ENCODE measurements at places on chromosomes 4 and X.

DNA sequence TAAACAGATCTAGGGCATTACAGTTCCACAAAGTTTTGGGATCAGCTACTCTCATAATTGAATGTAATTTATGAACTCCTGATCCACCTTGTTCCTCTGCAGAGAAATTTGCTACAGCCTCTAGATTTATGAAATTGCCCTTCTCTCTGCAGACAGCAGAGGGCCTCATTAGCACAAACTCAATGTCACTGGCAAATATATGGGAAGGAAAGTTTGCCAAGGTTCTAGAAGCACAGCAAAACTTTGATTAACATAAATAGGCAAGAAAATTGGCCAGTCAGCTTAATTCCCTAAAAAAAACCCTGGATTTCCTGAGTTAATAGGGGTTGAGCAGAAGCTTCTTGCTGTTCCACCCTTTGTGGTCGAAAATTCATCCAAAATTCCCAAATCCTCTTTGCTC lies 31.5 kb downstream of the PRPS1 start:
- peak; percentile 60 for DNase-seq

DNA sequence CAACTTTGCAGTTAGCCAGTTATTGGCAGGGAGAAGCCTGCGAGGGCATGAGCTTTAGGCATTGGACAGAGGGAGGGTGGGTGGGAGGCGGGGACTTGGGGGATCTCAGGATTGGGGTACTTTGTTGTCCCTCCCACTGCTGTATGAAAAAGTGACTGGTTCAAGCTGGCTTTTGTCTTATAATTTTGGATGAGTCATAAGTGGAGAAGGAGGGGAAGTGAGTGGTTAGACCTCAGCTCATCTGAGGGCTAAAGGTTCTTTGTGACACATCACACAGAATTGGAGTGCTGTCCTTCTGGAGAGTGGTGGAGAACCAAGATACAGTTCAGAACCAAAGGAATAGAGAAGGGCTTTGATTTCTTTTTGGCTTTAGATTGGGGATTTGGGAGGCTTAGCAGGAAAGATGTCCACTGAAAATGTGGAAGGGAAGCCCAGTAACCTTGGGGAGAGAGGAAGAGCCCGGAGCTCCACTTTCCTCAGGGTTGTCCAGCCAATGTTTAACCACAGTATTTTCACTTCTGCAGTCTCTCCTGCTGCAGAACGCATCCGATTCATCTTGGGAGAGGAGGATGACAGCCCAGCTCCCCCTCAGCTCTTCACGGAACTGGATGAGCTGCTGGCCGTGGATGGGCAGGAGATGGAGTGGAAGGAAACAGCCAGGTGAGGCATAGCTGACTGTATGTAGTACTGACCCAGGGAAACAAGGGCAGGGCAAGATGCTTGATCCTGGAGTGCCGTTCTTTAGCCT lies at the start of gene SLC4A4:
SLC4A4 (plus strand) TSS at position 175 of the 748 bp plus-strand sequence.
- DNase-seq: peak; percentile 17

DNA sequence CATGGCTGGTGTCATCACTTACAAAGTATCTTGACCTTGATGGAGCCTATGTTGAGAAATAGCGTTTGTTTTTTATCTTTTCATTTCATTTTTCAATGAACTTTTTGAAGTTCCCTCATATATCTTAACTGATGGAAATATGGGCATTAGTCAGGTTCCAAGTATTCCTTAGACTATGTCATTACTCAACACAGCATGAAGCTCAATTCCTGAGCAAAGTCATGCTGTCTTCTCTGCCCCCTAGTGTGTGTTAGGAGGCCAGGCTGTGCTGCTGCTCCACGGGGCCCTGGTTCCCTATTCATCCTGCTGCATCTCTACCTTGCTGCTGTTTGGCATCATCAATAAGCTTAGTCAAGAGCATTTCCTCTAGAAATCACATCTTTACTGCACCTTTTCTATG lies 40.9 kb downstream of the GPR143 start:
- DNase-seq: no peak

- DNase-seq: no peak
These were observed 99.8 kb downstream of the AFAP1 start for GRCh38 chr4:7839856-7840255.

- DNase-seq: peak; percentile 9
These were observed 64.9 kb downstream of the N4BP2 start for GRCh38 chr4:40121515-40121914.

DNA sequence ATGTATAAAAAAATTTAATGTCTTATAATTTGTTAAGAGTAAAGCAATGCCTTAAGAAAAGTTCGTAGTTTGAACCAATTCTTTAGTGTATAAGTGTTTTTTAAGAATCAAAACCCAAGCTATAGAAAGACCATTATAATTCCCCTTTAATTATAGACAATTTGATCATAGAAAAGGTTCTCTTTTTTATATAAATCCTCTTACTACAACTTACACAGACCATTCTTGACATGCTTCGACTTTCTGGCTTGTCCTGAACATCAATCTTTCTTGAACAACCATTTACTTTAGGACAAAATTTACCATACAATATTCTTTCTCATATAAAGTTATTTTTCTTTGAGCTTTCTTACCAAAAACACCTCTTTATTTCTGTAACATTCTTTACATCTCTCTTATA lies 330.5 kb upstream of the SPANXN1 start:
- no peak for DNase-seq

DNA sequence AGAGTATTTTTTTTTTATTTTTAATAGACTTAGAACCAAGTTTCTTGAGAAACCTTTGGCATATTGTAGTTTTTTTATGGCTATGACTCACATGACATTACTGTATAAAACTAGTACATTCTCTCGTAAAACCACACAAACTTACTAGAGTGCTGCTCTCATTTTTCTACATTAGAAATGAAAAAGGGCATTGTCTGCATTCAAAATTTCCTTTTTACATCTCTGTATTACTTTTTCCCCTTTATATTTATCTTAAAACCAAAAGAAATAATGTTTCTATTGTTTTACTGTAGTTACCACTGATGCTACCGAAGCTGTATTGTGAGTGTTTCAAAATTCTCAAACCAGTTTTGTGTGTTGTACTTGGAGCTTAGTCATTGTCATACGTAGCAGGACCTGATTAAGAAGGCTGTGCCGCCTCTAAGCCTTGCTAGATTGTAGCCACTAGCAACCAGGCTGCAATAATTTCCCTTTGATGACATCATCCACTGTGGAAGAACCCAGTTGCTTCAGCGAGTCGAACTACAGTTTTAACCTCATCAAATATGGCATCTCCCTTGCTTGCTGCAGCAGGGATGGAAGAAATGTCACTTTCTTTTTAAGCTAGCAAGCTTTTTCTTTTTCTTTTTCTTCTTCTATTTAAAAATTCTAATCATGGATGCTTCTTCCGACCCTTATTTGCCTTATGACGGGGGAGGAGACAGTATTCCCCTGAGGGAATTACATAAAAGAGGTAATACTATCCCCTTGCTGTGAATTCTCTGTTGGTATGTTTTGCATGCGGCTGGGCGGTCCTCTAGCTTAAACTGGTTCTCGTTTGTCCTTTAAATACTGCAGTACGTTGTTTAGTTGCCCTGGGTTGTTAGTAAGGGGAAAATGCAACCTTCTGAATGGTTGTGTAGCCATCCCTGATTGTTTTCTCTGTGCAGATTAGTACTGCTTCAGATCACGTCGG lies 39.6 kb downstream of the CLCN3 start:
- peak; percentile 59 for DNase-seq

DNA sequence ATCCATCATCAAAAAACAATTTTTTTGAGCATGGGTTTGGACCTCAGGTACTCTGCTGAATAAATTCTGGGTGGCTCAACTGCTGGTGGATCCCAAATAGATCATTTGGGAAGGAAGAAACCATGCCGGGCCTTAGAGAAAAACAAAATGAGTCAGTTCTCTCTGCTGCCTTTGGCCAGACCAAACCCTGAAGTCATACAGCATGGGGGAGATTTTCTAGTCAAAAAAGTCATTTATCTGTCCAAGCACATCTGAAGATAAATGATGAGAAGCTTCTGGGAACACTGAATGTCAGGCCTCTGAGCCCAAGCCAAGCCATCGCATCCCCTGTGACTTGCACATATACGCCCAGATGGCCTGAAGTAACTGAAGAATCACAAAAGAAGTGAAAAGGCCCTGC lies 261.4 kb downstream of the DHX15 start:
- no peak for DNase-seq

GRCh38 chrX:119817130-119817690 lies 25.8 kb upstream of the RPL39 start:
- no peak for DNase-seq

DNA sequence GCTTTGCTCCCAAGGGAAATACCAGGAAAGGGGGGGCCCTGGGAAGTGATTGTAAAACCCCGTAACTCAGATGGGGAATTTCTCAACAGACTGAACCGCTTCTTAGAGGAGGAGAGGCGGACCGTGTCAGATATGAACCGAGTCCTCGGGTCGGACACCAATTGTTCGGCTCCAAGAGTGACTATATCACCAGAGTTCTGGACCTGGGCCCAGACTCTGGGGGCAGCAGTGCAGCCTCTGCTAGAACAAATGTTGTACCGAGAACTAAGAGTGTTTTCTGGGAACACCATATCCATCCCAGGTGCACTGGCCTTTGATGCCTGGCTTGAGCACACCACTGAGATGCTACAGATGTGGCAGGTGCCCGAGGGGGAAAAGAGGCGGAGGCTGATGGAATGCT lies 1.0 kb downstream of the PNMA3 start:
- DNase-seq: no peak

GRCh38 chr4:85659610-85660218 lies 184.8 kb downstream of the ARHGAP24 start:
- DNase-seq: no peak

- no peak for DNase-seq
These were observed 142.2 kb downstream of the SOWAHB start for GRCh38 chr4:76755756-76756155.

DNA sequence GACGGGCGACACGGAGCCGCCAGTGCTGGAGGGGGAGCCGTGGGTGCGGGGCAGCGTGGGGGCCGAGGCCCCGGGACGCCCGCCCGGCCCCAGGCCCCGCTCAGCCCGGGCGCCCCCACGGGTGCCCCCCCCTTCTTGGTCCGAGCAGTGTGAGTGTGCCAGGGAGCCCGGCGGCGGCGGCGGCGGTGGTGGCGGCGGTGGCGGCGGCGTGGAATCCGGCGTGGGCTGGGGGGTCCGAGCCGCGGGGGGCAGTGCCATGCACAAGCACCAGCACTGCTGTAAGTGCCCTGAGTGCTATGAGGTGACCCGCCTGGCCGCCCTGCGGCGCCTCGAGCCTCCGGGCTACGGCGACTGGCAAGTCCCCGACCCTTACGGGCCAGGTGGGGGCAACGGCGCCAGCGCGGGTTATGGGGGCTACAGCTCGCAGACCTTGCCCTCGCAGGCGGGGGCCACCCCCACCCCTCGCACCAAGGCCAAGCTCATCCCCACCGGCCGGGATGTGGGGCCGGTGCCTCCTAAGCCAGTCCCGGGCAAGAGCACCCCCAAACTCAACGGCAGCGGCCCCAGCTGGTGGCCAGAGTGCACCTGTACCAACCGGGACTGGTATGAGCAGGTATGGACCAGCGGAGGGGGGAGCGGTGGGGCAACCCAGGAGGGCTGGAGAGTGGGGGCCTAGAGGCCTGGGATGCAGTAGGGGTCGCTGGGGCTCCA lies 466 bp downstream of the DLG3 start:
- no peak for DNase-seq

GRCh38 chr4:84189144-84189543 lies 309.9 kb downstream of the NKX6-1 start:
- DNase-seq: no peak

DNA sequence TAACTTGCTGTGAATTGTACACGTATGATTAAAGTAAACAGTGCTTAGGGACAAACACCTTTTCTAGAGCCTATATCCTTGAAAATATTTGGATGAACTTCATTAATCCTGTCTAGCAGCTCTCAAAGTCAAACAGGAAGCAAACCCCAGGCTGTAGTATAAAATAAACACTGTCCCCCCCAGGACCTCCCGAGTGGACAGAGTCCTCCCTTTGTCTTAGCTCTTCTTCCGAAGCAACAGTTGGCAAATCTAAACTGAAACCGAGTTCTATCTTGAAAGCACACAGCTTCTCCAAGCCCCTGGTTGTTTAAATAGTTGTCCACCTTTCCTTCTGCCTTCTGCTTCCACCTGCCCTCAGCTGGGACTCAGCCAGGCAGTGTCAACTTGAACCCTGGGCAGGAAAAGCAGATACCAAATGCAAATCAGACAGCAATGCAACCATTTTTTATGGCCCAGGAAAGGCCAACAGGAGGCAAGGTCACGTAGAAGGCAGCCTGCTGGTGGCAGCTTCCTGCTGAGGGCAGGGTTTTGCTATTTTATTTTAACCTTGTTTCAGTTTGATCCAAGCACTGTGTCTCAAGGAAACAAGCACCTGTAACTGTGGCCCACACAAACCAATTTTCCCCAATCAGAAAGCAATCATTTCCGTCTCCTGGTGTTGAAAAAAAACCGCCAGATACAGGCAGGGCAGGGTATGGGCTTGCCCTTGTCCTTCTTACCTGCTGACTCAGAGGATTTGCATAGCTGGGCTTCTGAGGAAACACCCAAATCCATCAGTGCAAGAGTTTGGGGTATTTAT lies 110.3 kb upstream of the KIT start:
- DNase-seq: no peak

DNA sequence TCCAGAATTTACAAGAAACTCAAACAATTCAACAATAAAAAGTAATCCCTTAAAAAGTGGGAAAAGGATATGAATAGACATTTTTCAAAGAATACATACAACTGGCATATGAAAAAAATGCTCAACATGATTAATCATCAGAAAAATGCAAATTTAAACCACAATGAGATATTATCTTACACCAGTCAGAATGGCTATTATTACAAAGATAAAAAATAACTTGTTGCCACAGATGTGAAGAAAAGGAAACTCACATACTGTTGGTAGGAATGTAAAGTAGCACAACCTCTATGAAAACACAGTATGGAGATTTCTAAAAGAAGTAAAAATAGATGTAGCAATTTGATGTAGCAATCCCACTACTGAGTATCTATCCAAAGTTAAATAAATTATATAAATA lies 65.1 kb upstream of the DIAPH2 start:
- no peak for DNase-seq

- no peak for DNase-seq
These were observed 148.9 kb downstream of the MAML3 start for GRCh38 chr4:140004922-140005627.

- no peak for DNase-seq
These were observed 19.4 kb downstream of the LGI2 start for GRCh38 chr4:25011135-25011866.

GRCh38 chr4:107655289-107655688 lies 64.7 kb downstream of the PAPSS1 start:
- DNase-seq: no peak

DNA sequence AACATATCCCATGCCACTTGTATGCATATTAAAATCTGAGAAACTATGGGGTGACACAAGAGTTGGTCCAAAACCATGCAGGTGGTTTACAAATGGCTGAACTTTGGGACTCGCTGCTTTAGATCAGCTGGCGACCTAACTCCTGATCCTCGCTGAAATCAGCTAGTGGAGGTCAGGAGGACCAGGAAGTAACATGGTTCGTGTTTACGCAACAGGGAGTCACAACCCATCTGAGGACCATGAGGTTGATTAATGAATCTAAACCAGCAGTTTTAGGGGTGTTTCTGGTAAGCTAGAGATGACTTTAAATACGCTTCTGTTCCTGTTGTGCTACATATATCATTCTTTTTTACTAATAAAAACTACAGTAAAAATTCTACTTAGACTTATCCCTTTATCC lies 12.9 kb downstream of the TSPAN5 start:
- no peak for DNase-seq

Measured in CD4-positive, CD25-positive, alpha-beta regulatory T cell (primary cell).